ENCODE measurements at places on chromosomes 3 and 15.
A peak's percentile ranks its signal among the peaks of the same experiment; 100 is the strongest.

DNA sequence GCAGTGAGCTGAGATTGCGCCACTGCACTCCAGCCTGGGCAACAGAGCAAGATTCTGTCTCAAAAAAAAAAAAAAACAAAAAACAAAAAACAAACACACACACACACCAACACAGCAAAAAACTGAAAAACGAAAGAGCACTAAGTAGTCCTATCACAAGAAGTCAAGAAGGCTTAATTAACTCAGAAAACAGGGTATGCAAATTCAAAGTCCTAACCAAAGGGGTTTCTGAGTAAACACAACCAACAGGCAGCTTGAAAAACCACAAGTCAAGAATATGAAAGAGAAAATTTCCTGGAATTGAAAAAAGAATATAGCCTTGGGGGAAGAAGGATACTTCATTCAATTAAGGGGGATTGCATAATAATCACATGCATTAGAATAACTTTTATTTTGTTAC, 37.7 kb upstream of the PARP14 start:
- no peak for DNase-seq

DNA sequence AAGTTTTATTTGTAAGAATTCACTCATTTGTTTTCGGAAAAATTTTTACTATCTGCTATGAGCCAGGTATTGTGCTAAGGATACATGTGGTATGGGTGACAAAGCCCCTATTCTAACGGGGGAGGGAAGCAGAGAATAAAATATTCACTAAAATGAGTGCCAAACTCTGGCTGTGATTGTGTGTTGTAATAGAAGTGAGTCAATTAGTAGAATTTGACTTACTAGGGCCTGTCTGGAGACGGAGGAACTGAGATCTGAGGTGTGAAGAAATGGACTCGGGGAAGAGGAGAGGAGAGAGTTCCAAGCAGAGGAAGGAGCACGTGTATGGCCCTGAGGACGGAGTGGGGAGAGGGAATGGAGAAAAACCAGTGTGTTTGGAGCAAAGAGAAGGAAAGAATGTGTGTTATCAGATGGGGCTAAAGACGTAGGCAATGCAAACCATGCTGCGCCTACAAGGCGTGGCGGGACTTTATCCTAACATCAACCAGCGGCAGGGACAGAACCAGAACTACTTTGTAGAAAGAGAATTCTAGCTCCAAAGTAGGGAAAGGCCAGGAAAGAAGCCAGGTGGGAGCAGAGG, 89.1 kb downstream of the OSBPL10 start:
- DNase-seq, result no peak

DNA sequence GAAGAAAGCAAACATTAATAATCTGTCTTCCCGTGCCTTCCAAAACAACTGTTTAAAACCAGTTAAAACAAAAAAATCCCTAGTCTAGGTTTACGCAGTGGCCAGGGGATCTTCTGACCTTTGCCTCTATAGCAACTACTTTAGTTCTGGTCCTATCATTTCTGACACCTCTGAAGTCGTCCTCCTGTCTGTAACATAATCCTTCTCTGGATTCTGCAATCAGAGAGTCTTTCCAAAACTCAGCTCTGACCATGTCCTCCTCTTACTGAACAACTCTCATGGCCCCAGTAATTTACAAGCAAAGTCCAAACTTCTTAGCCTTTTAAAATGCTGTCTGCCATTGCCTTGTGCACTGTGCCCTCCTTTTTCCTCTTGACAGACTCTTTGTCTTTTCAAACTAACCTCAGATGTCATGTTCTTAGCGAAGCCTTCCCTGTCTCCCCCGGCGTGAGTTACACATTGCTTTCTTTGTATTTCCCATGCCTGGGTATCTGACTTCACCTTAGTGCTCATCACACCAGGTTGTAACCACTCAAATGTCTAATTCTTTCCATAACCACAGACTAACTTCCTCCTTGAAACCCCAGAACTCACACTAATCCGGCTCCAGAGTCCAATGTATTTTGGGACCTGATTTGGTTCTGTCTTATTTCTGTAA, 105.2 kb upstream of the BNIP2 start:
- DNase-seq, result no peak

GRCh38 chr15:41096178-41096577, 19.9 kb downstream of the INO80 start:
- DNase-seq, result no peak

- DNase-seq, result peak; percentile 59
Measured at GRCh38 chr3:50550079-50550736, 17.3 kb downstream of the C3orf18 start.

DNA sequence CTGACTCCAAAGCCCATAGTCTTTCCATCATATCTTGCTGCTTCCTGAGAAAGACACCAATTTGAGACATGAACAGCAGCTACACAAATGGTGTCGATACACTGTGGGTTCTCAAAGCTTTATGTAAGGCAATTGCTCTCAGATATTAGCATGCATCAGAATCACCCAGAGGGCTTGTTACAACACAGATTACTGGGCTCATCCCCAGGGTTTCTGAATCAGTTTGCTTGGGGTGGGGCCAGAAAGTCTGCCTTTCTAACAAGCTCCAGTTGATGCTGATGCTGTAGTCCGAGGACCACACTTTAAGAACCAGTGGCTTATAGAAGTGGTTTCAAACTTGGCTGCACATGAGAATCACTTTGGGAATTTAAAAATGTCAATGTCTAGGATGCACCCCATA, 86.5 kb downstream of the SEMA6D start:
- DNase-seq, result no peak

DNA sequence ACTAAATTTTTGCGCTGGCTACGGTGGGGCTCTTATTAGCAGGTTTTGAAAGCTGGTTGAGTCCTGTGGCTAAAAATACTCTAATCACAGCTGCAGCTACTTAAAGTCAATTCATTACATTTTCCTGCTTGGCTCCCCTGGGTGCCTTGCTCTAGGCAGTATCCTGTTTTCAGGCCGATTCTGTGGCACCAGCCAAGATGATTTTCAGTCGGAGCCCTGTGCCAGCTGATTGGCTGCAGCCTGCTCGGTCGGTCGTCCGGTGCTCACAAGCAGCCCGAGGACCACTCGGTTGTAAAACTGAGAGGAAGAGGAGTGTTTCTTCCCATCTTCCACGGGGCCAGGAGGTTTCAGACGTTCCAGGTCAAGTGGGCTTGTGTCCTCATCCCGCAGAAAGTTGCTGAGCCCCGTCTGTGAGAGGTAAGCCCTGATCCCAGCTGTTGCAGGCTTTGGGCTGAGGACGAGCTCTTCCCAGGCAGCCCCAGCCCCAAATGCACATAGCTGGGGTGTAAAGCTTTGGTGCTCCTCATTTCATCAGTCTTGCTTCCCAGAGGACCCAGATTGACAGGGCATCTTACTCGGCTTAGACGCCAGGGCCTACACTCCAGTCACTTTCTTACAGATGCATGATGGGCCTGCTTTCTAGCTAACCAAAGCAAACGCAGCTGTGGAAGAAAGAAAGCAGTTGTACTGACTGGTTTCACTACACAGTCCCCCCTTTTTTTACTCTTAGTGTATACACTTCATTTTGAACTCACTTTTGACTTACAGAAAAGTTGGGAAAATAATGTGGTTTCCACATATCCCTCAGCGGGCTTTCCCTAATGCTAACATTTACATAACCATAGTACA, 15.9 kb downstream of the LYSMD4 start:
- no peak for DNase-seq

GRCh38 chr3:61168286-61168685, 83.0 kb downstream of the FHIT start:
- no peak for DNase-seq

GRCh38 chr3:48407542-48408099, 22.3 kb downstream of the PLXNB1 start:
- DNase-seq, result no peak

GRCh38 chr3:23611737-23612295, 193.9 kb upstream of the UBE2E1 start:
- peak; percentile 16 for DNase-seq

All from pancreas (tissue), 10 donors.